ENCODE measurements at places on chromosomes 5 and 9. TPM values are rescaled to one million over a fixed set of nuclear protein-coding genes. Genes with fewer than 3 reads are reported as not detected.

IL31RA gene
- total RNA-seq, result not detected

GRCh38 chr9:133170716-133171115 lies 7.0 kb upstream of the GBGT1 start:
- DNase-seq, result no peak

DNA sequence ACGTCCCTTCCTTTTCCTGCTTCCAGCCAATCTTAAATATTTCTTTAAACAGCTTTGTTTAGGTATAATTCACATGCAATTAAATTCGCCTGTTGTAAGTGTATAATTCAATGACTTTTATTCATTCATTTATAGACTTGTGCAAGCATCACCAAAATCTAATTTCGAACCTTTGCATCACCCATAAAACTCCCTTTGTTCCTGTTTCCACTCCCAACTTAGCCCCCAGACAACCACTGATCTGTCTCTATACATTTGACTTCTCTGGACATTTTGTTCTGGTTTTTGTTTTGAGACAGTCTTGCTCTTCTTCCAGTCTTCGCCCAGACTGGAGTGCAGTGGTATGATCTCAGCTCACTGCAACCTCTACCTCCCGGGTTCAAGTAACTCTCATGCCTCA lies 71.5 kb downstream of the NR6A1 start:
- no peak for DNase-seq

FAM78A gene
- 14.9 TPM for total RNA-seq

DNA sequence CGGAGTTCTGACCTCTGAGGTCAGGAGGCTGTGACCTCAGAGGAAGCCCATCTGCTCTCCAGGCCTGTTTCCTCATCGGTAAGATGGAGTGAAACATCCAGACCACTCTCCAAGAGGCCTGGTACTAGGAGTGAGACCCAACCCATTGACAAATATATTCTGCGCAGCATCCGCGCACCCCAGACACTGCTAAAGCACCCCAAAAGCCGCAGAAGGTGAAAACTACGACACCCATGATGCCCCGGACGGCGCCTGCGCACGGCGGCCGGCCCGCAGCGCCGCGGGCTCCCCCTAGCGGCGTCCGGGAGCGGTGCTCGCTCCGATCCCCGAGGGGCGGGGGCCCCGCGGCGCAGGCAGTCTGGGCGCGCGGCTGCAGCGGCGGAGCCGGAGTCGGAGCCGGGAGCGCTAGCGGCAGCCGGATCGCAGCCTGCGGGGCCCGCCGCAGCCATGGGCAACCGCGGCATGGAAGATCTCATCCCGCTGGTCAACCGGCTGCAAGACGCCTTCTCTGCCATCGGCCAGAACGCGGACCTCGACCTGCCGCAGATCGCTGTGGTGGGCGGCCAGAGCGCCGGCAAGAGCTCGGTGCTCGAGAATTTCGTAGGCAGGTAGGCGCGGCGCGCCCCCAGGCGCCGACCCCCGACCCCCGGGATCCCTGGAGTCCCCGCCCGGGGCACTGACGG lies at the start of gene DNM1:
DNM1 (plus strand) TSS at position 356 of the 683 bp plus-strand sequence; CDS start at position 448, 92 bp downstream.
- peak; percentile 81 for DNase-seq

DNA sequence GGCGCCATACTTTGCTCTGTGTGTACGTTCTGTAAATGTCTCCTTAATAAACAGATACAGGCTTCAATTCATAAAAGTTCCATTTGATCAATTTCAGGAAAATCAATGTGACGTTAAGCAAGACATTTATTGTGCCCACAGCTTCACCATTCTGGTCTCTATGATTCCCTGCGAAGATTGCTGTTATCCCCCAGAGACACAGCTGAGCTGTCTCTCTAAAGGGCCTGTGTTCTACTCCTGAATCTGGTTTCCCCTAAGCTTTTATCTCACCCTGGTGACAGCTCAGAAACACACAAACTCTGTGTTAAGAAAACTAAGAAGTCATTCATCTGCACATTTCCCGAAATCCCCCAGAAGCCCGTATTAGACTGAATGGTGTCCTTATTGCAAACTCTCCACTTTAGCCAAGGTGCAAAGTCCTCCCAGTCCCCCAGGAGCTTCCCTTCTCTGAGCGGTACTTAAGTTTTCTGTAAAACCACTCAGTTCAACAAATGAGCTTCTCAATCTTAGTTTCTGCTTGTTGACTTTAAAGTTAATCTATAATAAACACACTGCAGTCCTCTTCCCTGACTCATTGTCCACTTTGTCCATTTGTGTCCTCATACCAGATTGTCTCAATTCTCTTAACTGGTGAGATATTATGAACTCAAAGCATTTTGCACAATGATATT lies 1.4 kb upstream of the C5orf15 start:
- no peak for DNase-seq

STK32A gene
- total RNA-seq, result 3.2 TPM

CDH9 gene
- 3.6 TPM for total RNA-seq

DNA sequence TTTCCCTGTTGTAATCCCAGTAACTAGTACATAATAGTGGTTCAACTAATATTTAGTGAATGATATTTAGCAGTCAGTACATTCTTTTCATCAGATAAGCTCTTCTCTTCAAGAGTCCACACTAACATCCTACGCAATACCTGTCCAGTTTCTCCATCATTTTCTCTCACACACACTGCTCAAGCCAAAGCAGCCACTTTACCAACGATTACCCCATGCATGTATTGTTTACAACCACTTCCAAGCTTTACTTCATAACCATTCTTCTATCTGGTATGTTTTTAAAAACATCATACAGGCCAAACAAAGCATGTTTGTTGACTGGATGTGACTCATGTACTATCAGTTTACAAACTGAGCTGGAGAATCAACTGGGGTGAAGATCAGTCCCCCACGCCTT lies 7.3 kb downstream of the UBTD2 start:
- no peak for DNase-seq

DNA sequence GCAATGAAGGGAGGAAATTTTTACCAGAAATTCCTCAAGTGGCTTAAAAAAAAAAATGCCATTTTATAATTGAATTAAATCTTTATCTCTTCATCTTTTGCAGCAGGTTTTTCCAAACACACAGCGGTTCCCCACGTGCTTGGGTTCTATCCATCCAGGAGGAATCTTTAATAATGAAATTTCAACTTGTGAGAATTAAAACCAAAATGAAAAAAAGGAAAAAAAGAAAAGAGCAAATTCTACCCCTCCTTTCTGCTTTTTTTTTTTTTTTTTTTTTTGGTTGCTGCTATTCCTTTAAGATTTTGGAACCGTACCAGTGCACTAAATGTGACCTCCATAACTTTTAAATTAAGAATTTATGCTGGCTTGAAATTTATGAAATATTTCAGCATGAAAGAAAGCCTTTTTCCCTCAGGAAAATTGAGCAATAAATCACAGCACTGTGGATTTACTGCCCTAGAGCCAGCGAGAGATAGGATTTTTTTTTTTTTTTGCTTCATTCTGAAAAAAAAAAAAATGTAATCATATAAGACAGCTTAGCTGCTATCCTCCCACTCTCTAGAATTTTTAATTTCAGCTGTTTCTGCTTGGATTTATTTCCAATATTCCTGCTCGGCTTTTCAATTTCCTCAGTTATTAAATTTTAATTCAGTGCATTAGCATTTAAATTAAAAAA lies 88.5 kb downstream of the ZNF618 start:
- DNase-seq, result no peak

LHX6 gene
- total RNA-seq, result 2.8 TPM

APC gene
- 136 TPM for total RNA-seq

INSL4 gene
- not detected for total RNA-seq

- no peak for DNase-seq
These were observed 691.2 kb downstream of the TLR4 start for GRCh38 chr9:118395415-118395814.

Data from glutamatergic neuron (in vitro differentiated cells).